ENCODE measurements at places on chromosomes 5 and 9.

DNA sequence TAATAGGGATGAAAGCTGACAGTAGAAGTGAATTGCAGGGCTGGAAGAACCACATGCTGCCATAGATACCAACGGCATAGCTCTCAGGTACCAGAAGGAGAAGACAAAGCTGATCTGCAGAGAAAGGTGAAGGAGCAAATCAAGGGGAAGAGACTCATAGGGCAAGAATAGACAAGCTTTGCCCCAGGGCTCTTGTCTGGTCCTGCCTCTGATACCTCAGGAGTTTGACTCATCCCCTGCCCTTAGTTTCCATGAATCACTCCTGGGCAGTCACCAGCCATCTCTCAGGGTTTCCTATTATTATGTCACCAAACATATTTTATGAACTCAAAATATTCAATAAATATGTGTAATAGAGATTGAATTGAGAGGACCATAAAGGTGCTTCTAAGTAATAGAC lies 800.9 kb downstream of the DNAH5 start:
- DNase-seq: no peak

DNA sequence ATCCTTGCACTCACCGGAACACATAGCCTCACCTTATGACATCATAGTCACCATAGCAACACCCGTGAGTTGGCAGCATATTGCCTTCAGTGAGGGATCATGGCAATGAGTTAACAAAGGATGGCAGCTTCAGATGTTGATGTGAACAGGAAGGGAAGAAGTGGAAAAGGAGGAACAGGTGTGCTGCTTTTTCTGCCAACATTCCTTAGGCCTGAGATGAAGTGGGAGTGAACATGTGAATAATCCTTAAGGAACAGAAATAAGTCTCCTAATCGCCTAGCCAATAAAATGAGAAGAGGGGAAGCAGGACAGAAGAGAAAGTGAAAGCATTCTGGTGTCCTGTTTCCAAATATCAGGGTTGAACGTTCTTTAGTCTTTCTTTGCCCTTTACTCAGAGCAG lies 360.0 kb downstream of the BRINP1 start:
- no peak for DNase-seq

DNA sequence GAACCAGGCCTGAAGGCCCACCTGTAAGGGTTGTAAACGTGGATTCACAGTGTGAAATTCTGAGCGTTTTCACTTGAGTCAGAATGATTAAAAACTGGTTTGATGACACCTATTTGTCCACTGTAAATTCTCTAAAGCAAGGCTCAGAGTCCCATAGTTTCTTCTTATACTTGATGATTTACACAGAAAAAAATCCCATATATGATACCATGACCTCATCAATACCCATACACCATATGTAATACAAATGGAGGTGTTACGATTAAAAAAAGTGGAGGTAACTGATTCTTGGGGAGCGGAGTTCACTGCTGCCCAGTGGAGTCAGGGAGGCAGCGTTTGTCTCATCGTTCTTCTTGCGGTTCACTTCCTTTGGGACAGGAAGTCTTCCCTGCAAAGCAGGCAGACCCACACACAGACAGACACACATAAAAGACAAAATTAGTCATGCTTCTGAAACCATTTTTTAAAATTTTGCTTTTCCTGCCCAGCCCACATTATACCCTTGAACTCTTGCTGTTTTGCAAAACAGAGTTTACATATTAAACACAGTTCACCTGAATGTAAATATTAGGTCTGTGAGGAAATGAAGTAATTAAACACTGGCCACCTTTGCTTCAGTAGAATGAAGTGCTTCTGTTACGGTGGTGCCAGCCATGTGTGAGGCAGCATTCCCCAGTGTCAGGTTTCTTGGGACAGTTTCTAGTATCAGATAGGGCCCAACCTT lies 26.2 kb downstream of the NREP start:
- no peak for DNase-seq

DNA sequence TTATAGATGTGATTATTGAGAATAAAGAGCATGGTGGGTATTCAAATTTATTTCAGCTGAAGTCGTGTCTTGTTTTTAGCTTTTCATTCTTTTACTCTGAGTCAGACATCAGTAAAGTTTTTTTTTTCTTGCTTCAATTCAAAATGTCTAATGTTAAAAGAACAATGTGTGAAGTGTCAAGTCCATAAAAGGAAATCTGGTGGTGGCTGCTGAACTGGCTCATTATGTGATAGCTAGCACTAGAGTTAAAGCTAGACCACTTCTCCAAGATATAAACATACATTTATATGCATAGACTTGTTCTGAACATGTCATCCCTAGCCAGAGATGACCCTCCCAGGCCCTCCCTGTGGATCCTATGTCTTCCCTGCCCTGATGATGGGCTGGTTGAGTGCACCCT lies 338.3 kb downstream of the RAB3C start:
- DNase-seq: no peak
